Cardiac muscle cell (in vitro differentiated cells and primary cell): ENCODE measurements at places on chromosomes 6 and 20. TPM values are rescaled to one million over a fixed set of nuclear protein-coding genes. Genes with fewer than 3 reads are reported as not detected.

The SCGN gene
- total RNA-seq, result 0.14 TPM in 1 of 2 replicates, not detected in the other

The PGC gene
- total RNA-seq, result not detected in 2 replicates

The MCHR2 gene
- total RNA-seq, result not detected in 2 replicates

The TREM1 gene
- total RNA-seq, result not detected in 2 replicates

The GLP1R gene
- total RNA-seq, result 0.11 and 0.12 TPM in 2 replicates

The RIMS1 gene
- 0.92 and 0.95 TPM in 2 replicates for total RNA-seq

The DNAAF9 gene
- 14.1 and 16.9 TPM in 2 replicates for total RNA-seq

The MSH5 gene
- 6.6 and 39.4 TPM in 2 replicates for total RNA-seq

The ZC3H12D gene
- total RNA-seq, result 0.07 and 0.24 TPM in 2 replicates

The ZNF311 gene
- total RNA-seq, result 1.3 and 1.8 TPM in 2 replicates

The SPTLC3 gene
- 2.2 and 2.6 TPM in 2 replicates for total RNA-seq

The GPX5 gene
- 0.30 and 1.1 TPM in 2 replicates for total RNA-seq
